Stimulated activated naive CD4-positive, alpha-beta T cell (primary cell): ENCODE measurements at places on chromosomes 11 and 22.

DNA sequence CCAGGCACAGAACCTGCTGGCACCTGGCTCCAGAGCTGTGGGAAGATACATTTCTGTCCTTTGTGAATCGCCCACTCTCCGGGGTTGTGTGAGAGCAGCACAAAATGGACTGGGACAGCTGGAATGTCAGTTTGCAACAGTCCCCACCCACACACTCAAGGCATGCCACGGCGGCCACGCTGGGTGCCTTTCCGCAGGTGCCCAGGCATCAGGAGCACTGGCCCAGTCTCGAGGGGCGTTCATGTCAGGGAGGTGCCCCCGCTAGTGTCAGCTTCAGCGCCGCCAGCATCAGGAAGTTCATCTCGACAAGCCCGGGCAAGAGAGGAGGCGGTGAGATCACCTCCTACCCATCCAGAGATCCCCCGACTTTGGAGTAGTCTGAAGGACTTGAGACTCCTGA, 2.1 kb downstream of the TP53AIP1 start:
- DNase-seq: no peak

GRCh38 chr11:107118025-107118720, 99.9 kb upstream of the GUCY1A2 start:
- DNase-seq: no peak

- DNase-seq: peak; percentile 23
Observed at GRCh38 chr11:13955971-13956421, 6.5 kb upstream of the SPON1 start.

DNA sequence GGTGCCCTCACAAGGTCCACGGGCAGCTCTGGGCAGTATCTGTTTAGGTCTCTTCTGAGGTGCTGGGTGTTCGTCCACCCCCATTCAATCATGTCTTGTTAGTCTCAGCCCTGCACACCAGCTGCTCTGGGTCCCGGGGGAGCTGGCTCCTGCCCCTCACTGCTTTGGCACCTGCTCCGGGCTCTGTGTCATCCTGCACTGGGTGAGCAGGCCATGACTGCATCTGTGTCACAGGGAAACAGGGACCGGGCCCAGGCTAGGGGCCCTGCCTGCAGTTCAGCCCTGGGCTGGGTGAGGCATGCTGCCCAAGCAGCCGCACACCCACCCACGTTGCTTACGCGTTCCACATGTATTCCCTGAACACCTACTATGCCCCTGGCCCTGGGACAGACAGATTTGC, 43.9 kb downstream of the ELFN2 start:
- no peak for DNase-seq

DNA sequence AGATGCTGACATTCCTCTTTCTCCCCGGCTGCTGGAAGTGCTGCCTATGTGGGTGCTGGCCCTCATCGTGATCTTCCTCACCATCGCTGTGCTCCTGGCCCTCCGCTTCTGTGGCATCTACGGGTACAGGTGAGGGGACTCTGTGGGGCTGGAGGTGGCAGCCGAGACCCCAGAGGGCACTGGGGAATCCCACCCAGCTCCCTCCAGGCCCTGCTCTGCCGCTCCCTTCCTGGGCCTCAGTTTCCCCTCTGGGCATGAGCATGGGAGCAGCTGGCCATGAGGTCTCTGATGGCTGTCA, 21.8 kb downstream of the CSF2RB start:
- DNase-seq: no peak

GRCh38 chr11:117669062-117669461, 128.0 kb downstream of the DSCAML1 start:
- DNase-seq: no peak
